ENCODE measurements at places on chromosomes 2 and 18. TPM values are rescaled to one million over a fixed set of nuclear protein-coding genes. Genes with fewer than 3 reads are reported as not detected.

Gene CD8B2
- total RNA-seq = not detected

DNA sequence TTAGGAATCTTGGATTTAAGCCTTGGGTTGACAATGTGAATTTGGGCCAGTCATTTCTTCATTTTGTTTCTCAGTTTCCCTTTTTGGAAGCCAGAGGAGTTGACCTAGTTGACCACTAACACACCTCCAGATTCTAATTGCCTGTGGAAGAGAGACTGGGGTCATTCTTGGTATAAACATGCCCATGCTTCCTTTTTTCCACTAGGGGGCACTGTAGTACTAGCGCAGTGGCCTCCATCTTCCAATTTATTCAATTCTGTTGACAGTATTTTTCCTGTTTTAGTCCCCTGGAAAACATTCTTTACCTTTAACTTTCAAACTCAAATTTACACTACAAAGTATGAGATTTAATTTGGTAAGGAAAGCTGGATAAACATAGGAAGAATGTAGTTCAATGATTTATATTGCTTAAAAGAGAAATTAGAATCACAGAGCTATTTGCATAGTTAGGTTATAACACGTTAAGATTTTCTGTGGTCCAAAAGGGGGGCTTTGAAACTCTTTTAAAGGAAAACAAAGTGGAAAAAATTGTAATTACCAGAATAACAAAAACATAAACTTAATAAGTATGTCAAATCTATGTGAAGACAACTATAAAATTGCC, 57.5 kb upstream of the AGPS start:
- peak; percentile 13 for DNase-seq

DNA sequence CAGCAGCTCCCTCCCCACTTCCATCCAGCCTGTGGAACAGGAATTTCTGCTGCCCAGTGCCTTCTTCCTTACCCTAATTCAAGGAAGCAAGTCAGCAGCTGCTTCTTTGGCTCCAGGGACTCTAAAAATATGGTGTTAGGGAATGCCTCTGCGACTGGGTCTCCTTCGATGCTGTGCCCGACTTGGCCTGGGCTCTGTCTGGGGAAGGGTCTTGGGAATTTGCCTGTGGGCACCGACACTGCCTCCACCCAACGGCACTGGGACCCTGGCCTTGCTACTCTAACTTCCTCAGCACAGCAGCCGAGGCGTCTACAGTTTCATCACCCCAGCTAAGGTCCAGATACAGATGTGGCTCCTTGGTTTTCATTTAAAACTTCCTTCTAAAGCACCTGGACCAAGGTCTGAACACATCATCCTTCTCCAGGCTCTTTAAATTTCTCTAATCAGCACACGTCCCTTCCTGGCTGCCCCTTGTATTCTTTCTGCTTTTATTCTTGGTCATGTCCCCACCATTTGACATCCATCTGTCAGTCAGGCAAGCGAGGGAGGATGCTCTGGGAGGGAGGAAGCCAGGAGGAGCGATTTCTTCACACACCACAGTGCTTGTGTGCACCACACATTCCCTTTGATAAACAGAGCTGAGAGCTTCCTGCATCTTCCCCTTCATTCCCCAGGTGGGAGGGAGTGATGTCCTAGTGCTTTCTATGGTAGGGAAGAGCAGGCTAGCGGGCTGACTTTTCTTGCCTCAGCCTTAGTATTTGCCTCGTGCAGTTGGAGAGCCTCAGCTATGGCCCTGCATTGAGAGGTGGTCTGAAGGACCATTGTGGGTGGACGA, 6.8 kb downstream of the LBH start:
- DNase-seq = no peak

GRCh38 chr18:45834306-45834705, 8.8 kb downstream of the SIGLEC15 start:
- DNase-seq = no peak

DNA sequence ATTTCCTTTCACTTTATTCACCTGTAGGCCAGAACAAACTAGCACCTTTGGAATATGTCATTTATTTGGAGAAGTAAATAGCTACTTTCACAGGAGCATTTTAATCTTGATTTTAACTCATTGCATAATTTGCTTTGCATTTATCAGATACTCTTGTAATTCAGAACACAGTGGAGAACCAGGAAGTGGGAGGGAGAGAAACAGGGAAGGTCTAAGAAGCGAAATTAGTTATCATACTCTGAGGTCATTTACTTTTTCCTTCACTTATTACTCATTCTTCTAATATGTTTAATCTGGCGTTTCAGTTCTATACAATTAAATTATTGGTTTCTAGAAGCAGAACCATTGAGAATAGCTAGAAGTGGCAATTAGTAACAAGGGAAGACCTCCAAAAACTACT, 20.7 kb downstream of the RBM44 start:
- no peak for DNase-seq

Data from thyroid gland (tissue), 4 donors.